ENCODE measurements at places on chromosomes 2 and 18.

GRCh38 chr2:17863539-17863938 is 14.9 kb upstream of the KCNS3 start:
- DNase-seq, result no peak

GRCh38 chr18:24669015-24669414 is 208.6 kb downstream of the HRH4 start:
- DNase-seq, result no peak

DNA sequence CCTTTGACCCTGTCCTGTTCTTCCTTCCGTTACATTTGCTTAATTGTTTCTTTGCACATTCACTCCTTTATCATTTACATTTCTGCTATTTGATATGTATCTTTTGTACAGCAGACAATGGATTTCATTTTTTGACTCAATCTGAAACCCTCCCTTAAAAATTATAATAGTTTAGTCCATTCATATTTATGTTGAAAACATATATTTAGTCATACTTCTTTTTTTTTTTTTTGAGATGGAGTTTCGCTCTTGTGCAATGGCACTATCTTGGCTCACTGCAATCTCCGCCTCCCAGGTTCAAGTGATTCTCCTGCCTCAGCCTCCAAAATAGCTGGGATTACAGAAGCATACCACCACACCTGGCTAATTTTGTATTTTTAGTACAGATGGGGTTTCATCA is 95.3 kb upstream of the TGFA start:
- DNase-seq, result no peak

GRCh38 chr18:54149078-54149697 is 75.3 kb downstream of the MBD2 start:
- DNase-seq, result no peak

DNA sequence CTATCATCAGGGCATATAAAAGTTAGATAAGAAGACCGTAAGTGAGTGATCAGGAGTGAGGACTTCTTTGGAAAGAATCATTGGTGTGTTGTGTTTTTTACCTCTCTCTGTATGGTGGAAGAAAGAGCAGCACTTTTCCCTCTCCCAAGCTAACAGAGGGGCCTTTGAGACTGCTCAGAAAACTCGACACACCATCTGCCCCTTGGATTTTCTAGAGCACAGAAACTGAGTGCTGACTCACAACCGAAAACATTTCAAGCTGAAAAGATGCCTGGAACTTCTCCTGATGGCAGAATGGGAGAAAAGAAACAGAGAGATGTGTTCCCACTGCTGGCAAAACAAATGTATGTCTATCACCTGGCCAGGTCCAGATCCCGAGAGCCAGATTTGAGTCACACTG is 156.6 kb downstream of the DNAH7 start:
- no peak for DNase-seq

DNA sequence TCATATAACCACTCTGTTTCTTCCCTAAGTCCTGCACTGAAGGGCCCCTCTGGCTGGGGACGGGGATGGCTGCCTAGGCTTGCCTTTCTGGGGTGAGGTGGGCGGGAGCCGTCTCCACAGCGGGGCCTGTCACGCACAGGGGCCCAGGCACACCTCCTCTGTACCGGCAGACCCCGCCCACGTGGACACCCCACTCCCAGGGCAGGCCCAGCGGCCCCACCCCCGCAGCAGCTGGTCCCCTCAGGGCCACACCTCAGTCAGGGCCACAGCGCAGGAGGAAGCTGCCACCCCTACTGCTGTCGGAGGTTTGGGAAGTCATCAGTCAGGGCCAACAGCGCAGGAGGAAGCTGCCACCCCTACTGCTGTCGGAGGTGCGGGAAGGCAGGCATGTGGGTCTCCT is 257.6 kb upstream of the RAB6C start:
- no peak for DNase-seq

GRCh38 chr2:147520817-147521216 is 324.0 kb upstream of the ACVR2A start:
- no peak for DNase-seq

GRCh38 chr2:314561-315336 is 26.9 kb upstream of the ALKAL2 start:
- DNase-seq, result no peak

- no peak for DNase-seq
Measured at GRCh38 chr2:70039366-70039765, 47.9 kb upstream of the PCBP1 start.

DNA sequence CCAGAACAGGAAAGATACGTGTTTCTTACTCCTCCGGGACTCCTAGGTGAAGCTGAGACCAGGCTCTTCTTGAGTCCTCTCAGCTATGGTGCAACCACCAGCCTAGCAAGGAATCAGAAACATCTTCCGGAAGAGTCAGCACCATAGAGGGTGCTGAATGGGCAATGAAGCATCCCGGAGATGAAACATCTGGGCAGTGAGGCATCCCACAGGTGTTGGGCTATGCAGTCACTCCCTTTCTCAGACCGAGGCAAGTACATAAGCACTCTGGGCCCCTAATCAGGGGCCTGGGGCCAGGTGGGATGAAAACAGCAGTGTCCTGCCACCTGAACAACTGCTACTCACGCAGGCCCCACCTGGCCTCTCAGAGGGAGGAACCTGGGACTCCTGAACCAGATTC is 1.4 kb upstream of the CAPN10 start:
- DNase-seq, result no peak

GRCh38 chr2:195600778-195601177 is 56.2 kb upstream of the SLC39A10 start:
- DNase-seq, result no peak

- no peak for DNase-seq
Measured at GRCh38 chr18:29962579-29962978, 1080.0 kb downstream of the DSC3 start.

DNA sequence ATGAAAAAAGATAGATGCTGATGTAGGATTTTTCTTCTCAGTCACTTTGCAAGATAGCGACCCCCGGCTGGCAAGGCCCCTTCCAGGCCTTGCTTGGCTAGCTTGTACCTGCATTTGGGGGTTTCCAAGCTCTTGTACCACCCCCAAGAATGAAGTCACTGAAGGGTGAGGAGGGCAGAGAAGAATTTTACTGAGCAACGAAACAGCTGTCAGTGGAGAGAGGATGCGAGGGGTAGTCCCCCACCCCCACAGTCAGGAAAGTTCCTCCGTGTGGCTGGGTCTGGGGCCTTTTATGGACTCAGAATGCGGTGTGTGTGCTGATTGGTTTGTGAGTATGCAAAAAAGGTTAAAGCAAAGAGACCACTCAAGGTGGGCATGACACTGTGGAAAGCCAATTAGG is 382.0 kb downstream of the GPD2 start:
- no peak for DNase-seq

DNA sequence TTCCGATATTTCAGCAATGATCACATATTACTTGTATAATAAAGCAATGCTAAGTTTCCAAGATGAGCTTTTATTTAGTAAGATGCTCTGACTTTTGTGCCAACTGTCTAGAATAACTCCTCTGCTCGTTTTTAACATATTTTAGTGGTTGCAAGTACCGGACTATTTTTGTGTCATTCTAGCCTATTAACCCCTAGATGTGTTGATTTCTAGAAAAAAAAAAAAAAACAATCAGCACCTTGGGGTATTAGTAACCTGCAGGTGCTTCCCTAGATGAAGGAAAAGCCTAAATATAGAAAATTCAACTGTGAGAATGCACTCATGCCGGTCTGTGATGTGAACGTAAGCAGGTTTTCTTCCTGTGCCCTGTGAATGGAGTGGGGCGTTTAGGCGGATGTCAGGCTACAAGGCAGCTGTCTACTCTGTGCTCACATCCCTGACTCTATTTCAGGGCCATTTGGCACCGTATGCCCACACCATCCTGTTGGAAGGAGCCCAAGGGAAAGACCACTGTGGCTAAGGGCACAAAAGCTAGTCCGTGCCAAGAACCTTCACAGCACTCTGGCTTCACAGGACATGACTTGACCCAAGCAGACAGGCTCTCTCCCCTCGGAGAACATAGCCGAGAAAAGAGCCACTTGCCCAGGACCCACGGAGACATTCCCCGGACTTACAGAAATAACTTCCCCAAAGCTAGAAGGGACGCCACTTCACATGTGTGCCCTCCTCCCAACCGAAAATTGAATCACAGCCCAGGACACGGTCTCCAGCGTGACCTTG is 60.9 kb upstream of the AGAP1 start:
- DNase-seq, result no peak

DNA sequence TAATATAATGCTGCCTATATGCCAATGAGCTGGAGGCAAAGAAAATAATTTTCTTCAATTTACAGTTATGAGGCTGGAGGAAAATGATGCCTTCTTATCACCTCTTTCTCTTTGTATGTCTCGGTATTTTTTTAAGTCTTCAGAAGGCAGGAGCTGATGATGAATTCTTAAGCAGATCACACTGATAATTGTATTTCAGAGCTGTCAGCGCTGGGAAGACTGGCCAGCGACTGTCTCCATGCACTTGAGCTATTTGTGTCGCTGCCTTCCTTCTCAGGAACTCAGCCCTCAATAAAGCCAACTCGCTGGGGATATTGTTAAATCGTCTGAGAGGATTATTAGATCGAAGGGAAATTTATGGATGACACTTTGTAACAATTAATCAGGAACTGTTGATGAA is 40.3 kb downstream of the PTGR3 start:
- DNase-seq, result no peak

DNA sequence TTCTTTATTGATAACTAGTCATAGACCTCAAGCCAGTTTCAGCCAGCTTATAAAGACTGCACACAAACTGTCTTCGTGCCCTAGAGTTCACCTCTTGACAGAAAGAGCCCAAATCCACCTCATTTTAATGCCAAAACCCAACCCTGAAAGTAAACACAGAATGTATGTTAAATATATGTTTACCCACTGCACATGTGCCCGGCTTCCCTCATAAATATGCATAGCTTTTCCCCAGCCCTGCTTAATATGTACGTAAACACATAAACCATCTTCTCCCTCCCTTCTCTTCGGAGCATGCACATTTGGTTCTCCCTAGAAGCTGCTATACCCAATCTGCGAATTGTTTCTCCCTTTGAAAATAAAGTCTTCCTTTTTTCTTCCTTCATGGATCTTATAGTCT is 73.9 kb upstream of the XIRP2 start:
- DNase-seq, result no peak

DNA sequence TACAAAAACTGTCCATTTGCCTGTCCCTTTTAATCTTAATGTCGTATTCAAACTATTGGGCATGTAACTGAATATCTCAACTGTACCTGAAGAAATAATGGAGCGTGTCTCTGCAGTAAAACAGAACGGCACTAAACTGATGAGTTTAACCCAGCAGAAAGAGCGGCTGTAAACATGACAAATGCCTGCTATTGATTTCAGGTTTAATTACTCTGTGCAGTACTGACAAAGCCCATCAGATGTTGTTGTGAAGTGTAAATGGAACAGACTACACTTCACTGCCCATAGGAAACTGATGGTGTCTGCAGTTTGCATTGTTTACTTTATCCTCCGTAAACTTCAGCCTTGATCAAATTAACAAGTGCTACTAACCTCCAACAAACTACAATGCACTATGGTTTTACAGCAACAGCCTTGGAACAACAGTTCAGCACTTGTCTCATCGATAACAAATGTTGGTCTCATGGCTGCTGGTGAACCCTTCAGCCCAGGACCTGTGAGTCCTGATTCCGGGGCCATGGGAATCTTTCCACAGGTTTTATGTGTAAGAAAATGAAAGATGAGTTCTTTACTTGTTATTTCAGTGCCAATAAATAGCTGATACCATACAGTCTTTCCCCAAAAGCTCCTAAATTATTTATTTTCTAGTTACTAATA is 316.5 kb downstream of the CCDC178 start:
- DNase-seq, result no peak

- DNase-seq, result no peak
Measured at GRCh38 chr2:20444101-20444992, 2.5 kb upstream of the RHOB start.

GRCh38 chr2:142218471-142218870 is 87.7 kb upstream of the LRP1B start:
- DNase-seq, result no peak

DNA sequence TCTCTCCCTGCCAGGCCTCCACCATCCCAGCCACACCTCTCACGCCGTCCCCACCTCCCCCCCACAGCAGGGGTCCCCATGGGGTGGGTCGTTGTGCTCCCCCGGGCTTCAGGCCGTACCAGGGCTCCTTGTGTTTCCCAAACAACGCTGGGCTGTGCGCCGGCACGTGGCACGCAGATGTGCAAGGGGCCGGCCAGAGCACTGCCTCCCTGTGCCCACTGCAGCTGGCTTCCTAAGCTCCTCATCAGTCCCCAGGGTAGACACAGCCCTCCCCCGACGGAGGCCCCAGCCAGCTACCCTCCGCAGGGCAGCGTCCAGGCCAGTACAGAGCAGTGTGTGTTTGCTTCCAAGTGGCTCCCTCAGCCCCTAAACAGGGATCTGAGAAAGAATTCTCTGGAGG is 34.0 kb downstream of the BIN1 start:
- DNase-seq, result no peak

GRCh38 chr2:234191819-234192407 is 141.4 kb downstream of the SPP2 start:
- no peak for DNase-seq

DNA sequence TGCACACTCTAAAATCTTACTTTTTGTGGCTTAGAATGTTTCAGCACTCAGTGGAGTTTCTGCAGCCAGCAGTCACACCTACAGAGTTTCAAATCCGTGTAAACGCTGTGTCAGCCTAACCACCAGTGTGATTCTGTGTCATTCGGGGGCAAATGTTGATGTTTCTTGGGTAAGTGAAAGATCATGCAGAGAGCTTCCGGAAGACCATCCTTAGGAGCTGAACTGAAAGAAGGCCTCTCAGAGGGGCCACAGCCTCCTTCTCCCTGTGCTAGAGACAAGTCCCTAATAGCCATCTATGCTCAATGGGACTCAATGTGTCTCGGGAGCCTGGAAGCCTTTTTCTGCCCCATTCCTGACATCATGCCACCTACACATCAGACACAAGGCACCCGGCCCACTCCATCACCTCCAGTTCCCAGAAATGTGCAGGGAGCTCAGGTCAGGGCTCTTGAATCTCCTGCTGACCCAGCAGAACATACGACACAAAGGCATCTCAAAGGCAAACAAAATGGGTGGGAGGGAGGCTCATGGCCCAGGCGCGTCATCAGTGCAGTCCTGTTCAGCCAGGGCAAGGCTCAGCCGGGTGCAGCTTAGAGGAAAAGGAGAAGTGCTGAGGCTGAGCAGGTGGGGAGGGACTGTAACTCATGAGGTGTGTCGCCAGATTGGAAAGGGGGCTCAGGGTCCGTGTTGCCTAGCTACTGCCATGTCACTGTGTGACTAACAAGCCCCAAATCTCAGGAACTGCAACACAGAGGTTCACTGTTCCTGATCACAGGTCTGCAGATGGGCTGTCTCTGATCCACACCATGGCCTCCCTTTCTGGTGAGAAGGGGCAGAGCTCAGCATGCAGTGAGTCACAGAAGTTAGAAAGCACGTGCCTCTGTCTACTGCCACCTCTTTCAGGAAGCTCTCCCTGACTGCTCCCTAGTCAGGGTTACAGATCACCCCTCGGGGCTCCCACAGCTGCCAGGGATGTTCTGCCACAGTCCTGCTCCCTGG is 82.0 kb downstream of the SMAD7 start:
- DNase-seq, result peak; percentile 73

DNA sequence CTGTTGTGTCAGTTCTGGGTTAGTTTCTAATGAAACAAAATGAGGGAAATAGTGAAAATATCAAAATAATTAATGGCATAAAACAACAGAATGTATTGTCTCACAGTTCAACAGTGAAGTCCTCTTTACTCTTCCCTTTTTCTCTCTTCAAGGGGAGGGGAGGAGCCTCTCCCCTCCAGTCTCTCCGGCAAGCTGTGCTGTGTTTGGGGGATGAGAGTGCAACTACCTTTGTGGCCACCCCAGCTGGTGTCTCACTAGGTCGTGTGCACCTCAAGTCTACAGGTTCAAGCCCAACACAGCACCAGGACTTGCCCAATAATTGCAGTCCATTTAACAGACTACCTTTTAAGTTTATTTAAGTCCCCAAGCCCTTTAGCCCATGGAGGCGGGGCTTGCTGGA is 271.7 kb upstream of the DOK6 start:
- DNase-seq, result no peak

Data from GM12891 (cell line).